Stimulated activated CD4-positive, alpha-beta T cell treated with anti-CD3 and anti-CD28 coated beads, Interleukin-1b, Interleukin-23, amount 100 ng/mL, for 48 hours (primary cell): ENCODE measurements at places on chromosomes 11 and 22.

GRCh38 chr11:67421430-67422031, 6.1 kb downstream of the CARNS1 start:
- DNase-seq = no peak

- DNase-seq = no peak
Observed at GRCh38 chr11:12508151-12508751, 130.9 kb downstream of the PARVA start.

GRCh38 chr11:86021377-86021776, 47.5 kb downstream of the PICALM start:
- no peak for DNase-seq

- no peak for DNase-seq
Observed at GRCh38 chr11:79661373-79661772, 220.5 kb upstream of the TENM4 start.

DNA sequence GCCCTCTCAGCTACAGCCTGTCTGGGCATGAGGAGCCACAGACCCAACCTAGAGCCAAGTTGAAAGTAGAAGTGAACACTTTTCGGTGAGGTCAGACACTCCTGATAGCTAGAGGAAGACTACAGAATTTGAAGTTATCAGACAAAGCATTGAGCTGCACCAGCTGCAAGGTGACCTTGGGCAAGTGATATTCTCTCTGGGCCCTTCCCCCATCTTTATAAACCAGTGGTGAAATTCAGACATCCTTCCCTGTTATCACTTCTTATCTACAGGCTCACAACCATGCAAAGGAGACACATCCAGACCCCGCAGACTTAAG, 8.0 kb upstream of the PMM1 start:
- no peak for DNase-seq

- DNase-seq = no peak
Observed at GRCh38 chr22:22842085-22842484, 45.5 kb upstream of the IGLL5 start.

DNA sequence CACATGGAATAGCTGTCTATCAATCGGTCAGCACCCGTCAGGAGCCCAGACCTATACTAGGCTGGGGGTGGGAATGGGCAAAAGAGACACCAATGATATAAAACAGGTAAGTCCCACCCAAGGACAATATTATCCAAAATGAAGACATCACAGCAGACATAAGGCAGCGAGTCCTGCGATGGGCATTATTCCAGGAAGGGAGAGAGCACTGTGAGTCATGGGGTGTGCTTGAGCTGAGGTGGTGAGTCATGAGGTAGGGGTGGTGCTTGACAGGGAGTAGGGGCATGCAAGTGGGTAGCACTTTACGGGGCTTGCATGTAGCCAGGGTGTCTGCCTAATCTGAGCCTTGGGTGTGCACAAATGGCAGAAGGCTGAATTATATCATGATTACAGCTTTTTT, 605.0 kb upstream of the CADM1 start:
- DNase-seq = no peak

DNA sequence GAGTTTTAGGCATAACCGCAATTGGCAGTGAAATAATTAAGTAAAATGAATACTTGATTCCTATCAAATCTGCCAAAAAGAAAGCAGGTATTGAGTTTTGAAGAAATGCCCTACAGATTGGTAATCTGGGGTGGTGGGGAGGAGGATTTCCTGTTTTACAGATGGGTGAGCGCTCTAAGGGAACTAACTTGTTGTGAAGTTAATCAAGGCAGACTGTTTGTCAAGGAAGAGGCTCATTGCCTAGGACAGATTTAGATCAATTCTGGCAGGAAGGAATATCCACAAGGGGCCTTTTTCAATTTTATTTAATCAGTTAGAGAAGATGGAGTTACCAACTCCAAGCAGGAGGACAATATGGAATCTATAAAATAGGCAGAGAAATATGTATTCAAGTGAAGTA, 271.5 kb upstream of the CCDC90B start:
- DNase-seq = no peak

- no peak for DNase-seq
Observed at GRCh38 chr11:5767056-5767455, 13.0 kb downstream of the OR52N4 start.

DNA sequence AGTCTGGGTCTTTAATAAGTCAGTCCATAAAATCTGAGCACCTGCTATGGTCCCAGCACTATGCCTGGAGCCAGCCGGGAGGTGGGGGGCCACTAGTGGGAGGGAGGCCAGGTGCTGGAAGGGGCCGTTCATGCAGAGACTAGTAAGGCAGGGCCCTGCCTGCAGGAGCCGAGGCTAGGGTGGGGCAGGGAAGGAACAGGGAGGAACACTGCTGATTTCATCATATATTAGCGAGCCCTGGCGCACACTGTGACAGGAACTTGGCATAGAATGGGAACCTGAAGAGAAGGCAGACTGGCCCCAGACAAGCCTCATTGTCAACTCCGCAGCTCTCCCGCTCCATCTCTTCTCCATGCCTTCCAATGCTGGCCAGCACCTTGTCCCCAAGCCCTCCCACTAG, 7.1 kb downstream of the VSIG10L2 start:
- DNase-seq = no peak

DNA sequence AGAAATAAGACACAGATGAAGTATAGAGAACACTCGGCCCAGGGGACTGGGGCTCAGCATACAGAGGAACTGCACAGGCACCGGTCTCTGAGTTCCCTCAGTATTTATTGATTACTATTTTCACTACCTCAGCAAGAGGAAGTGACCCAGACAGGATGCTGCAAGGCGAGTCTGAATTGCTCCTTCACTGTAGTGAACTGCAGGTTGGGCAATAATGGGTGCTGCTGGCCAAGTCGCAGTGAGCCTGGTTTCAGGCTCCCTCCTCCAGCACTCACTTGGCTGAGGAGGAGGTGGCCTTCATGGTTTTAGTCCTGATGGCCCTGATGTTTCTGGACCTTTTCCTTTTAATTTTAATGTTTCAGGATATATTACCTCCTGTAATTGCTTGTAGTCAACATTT, 10.4 kb downstream of the OR52K2 start:
- DNase-seq = no peak

- no peak for DNase-seq
Observed at GRCh38 chr11:35548925-35549561, 23.6 kb upstream of the PAMR1 start.

DNA sequence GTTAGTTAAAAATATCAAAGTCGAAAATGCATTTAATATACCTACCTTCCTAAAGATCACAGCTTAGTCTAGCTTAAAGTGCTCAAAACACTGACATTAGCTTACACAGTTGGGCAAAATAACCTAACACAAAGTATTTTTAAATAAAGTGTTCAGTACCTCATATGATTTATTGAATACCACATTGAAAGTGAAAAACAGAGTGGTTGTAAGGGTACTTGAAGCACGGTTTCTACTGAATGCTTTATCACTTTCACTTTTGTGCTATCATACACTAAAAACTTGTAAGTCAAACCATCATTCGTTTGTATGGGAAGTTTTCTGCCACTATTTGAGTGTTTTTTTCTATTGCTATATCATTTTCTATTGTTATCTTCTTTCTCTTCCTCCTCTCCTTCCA, 36.6 kb downstream of the ZBTB44 start:
- no peak for DNase-seq

DNA sequence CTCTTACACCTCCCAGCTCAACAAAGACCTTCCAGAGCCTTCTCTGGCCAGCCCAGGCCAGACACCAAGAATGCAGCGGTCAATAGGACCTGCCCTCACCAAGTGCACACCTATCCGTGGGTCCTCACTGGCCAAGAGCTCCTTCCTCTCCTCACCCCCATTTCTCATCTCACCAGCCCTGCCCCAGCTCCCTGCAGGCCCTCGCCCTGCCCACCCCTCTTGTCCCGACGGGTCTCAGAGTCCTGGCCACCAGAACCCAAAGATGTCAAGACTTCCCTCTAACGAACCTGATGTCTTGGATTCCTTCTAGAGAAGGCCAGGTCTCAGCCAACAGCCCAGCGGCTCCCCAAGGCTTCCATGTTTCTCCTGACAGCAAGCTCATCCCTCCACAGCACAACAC, 43.6 kb downstream of the IGF2 start:
- DNase-seq = no peak

- no peak for DNase-seq
Observed at GRCh38 chr11:117356126-117356890, 28.7 kb downstream of the CEP164 start.

- DNase-seq = no peak
Observed at GRCh38 chr11:63942803-63943202, 4.0 kb downstream of the NAA40 start.

GRCh38 chr11:93515441-93516025, 27.7 kb downstream of the SMCO4 start:
- no peak for DNase-seq

DNA sequence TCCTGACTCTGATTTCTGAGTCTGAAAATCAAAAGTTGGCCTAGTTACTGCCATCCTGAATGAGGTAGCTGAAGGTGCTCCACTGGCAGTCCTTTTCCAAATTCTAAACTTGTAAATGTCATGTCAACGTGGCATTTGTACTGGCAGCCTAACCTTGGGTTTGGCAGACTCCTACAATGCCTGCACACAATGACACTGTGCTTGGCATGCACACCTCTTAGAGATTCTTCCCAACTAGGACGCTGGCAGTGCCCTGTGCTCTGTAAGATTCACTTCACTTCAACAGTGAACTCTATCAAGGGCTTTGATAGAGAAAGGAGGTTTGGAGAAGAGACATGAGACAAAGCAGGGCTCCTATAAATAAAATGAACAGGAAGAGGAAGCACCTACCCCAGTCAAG, 21.9 kb upstream of the PPP2R1B start:
- no peak for DNase-seq

GRCh38 chr22:43375951-43376455, 32.8 kb upstream of the SCUBE1 start:
- DNase-seq = no peak

- DNase-seq = no peak
Observed at GRCh38 chr11:65293909-65294381, 20.7 kb upstream of the CDC42EP2 start.

GRCh38 chr11:62026739-62027370, 59.4 kb upstream of the FTH1 start:
- DNase-seq = no peak

- DNase-seq = no peak
Observed at GRCh38 chr22:46736705-46737104, 1.3 kb downstream of the CERK start.

GRCh38 chr11:35558513-35558912, 33.1 kb upstream of the PAMR1 start:
- no peak for DNase-seq

DNA sequence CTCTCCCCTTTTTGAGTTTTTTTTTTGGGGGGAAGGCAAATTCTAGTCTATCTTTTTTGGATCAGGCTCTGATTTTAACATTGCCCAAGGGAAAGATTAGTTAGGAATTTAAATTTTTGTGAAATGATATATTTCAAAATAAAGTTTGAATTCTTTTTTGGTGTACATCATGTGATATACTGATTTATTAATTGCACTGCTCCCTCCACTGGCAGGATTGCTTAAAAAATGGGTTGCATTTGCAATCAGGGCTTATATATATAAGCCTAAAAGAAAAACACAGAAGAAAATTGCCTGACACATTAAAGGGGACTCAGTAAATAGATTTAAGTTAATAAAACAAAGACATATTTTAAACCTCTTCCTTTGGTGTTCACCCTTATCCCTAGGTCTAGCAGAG, 1.2 kb downstream of the DYNC2H1 start:
- no peak for DNase-seq
